ENCODE measurements at places on chromosomes 7 and 10.

DNA sequence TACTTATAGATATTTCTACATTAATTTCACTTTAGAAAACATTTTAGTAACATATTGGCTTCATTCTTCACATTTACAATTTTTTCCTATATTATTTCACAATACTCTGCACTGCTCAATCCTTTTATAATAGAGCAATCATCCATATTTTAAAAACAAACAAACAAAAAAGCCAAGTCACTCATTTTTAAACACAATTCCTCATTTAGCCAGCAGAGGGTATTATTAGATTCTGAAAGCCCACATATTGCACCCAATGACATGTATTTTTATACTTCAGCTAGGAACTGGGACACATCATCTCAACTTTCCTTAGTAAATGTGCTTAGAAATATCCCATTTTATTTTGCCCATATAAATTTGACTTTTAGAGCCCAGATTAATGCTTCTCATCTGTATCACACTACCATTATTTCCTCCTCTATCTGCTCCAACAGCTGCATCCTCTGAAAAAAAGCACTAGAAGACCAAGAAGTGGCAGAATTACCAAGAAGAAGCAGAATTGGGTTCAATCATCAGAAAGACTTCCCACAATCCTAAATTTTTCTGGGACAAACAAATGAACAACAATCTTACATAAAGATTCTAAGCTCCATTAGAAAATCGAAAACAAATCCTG, 29.5 kb downstream of the CTNNA3 start:
- DNase-seq: no peak

GRCh38 chr10:45144326-45145070, 143.8 kb downstream of the ZNF22 start:
- no peak for DNase-seq

DNA sequence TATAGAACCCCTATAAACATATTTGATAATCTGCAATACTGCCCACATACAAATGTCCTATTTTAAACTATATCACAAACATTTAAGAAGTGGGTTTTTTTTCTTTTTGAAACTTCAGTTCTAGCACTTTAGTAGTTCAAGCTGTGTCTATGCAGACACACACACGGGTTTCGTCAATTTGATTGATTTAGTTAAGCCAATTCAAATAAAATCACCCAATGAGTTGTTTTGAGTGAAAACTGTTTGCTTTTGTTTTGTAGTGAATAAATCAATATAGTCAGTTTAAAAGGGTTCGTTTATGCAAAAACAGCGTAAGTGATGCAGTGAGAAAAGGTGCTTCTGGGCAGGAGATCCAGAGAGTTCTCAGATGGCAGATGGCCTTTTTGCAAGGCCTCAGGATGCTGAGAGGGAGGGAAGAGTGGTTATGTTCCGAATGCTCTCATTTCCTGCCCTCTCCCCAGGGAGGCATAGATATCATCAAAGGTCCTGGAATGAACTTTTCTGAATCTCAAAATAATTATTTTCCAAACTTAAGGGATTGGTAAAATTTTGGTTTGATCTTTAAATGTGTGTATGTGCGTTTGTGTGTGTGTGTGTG, 102.7 kb downstream of the AGMO start:
- DNase-seq: no peak

DNA sequence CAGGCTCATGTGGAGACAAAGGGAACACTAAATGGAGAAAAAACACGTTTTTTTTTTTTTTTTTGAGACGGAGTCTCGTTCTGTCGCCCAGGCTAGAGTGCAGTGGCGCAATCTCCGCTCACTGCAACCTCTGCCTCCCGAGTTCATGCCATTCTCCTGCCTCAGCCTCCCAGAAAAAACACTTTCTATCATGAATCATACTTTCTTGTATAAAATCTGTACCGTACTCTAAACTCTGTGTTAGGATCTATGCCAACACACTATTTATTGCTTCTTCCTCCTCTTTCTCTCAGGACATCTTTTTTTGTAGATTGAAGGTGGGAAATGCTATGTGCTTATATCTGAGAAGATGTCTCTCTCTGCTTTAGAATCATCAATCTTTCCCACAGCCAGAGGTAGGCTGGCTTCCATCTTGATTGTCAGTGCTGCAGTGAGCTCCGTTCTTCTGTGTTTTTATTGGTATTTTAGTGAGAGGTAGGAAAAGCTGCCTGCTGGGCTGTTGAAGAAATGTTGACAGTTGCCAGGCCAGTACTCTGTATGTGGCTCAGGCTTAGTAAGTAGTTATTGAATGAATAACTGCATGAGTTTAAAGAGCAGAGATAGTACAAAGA, 101.1 kb downstream of the GPR85 start:
- DNase-seq: no peak

- no peak for DNase-seq
Measured at GRCh38 chr7:4762121-4763055, 13.0 kb upstream of the AP5Z1 start.

GRCh38 chr7:101538596-101539459, 90.3 kb downstream of the MYL10 start:
- DNase-seq: no peak

- no peak for DNase-seq
Measured at GRCh38 chr7:778271-778967, 51.3 kb upstream of the PRKAR1B start.

GRCh38 chr10:114077815-114078219, 34.2 kb downstream of the ADRB1 start:
- no peak for DNase-seq

DNA sequence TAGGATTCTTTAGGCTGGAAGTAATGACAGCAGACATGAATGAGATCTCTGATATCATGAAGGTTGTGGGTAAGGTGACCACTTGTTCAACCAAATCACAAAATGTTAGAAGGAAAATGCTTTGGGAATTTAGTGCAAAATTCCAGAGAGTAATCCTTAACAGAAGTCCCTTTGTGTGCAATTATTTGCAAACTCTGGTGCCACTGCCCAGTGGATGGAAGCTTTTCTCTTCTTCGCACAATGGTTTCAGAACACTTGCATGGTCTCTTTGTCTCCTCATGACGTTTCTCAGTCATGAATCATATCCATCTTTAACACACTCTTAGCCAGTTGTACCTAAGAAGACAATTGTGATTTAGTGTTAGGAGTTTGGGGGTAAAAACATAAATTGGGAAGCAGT, 570.4 kb upstream of the ANKRD30A start:
- DNase-seq: no peak

DNA sequence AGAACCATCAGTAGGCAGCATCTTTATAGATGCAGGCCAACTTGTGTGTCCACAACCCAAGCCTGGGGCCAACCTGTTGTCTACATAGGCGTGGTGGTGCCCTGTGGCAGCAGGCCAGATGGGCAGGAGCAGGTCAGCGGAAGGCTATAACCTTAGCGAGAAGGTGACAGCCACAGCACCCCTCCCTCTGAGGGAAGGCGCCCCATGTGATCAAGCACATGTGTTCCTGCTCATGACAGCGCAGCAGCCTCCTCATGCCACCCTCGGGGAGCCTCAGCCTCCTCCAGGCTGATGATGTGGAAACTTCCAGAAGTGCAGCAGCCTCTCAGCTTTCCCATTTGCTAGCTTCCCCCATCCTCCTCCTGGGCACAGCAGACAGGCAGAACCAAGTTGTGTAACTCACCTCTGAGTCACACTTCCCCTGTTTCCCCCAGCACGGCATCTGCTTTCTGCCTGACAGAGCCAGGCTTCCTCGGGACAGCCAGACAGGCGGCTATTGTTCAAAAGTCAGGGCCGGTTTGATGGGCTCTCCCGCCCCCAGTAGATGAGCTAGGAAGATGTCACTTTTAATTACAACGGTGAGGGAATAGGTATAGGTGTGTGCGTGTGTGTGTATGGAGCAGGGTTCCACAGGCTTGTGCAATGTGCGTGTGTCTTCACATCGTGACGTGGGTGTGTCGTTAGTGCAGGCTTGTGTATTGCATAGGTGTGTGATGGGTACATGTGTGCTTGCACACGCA, 312.0 kb upstream of the ZMIZ1 start:
- no peak for DNase-seq

GRCh38 chr7:98222533-98223195, 11.4 kb downstream of the BHLHA15 start:
- DNase-seq: no peak

DNA sequence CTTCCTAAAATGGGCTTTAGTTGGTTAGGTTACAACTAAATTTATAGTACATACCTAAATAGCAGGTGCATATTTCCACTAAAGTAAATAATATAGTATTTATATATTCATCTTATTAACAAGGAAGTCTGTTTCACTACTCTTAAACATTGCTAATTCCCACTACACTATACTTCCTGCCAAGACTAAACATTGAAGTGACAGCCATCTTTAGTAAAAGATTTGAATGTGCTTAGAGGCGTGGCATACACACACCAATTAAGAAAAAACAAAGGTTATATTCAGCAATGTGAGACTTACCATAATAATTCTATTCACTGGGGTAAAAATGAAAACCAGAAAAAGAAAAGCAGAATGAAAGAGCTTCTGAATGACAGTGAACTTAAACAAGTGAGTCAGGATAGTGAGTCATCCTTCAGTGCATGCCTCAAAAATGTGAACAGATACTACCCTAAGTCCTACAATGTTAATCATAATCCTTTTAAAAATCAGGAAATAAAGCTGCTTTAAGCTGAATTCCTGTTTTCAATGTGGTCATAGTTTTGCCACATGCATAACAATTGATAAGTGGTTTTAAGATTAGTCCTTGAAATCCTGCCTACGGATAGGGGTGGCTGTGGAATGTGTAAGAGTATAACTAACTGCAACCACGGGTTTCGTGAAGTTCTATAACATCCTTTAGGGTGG, 59.4 kb downstream of the USP6NL start:
- DNase-seq: no peak

DNA sequence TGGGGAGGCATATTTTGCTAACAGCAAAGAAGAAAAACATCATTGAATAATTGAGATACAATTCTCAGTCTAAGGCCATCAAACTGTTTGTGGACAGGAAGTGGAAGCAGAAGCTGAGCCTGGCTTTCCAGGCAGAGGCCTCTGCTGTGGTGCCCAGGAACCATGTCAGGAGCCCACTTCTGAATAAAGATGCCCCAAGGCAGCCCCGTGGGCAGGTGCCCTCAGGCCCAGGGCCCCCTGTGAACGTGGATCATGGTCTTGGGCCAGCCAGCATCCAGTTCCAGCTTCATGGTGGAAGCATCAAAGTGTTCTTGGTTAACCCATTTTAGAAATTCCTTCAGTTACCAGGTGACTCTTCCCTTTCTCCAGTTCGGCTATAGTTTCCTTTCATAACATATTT, 346.8 kb downstream of the PTPRN2 start:
- DNase-seq: no peak

- no peak for DNase-seq
Measured at GRCh38 chr10:93336678-93337077, 145.5 kb downstream of the MYOF start.

GRCh38 chr7:114916261-114916892, 5.5 kb upstream of the MDFIC start:
- no peak for DNase-seq

DNA sequence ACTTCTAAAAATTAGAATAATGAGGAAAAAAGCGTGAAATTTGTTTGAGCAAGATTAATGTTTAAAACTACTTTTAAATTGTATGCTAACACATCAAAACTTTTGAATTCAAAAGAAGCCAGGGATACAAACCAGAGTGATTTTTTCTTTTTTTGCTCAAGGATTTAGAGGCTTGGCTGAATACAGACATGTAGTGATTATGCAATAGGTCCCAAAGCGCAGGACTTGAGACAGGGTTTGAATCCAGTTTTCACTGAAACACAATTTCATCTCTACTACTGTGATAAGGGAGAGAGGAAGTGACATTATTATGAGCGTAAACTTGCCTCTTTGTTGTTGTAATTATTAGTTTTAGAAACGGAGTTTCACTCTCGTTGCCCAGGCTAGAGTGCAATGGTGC, 207.3 kb downstream of the ZNF33B start:
- DNase-seq: no peak

GRCh38 chr10:5484205-5484604, 15.2 kb downstream of the CALML5 start:
- DNase-seq: no peak

DNA sequence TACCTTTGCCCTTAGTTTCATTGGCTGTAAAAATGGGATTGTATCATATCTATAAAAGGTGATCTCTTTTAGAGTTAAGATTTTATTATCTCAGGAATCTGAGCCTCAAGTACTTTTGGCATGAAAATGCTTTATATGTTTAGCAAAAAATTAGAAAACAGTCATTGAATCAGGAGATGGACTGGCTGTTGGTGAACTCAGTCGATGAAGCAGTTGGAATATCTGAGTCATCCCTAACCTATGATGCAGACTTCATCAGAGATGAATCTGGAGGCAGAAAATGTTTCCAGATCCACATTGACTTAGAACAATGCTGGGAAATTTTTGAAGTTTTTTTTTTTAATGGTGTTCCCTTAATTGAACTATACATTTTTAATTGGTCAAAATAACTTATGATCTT, 228.5 kb downstream of the SLC25A13 start:
- no peak for DNase-seq

GRCh38 chr7:122303531-122304318, 825 bp downstream of the FEZF1 start:
- DNase-seq: peak; percentile 46

DNA sequence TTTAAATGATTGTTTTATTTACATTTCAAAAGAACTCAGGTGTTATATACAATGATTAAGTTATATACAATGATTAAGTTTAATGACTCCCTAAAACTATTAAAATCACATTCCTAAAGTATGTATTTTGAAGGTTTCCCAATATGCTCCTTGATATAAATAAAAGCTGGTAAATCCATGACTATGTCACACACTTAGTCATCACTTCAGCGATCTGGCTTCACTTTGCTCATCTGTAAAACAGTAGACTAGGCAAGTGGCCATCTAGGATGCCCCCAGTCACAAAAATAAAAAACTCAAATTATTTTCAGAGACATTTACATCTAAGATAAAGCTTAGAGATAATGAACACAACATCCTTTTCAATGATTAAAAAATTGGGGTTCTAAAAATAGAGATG, 10.8 kb downstream of the ICA1 start:
- DNase-seq: no peak

GRCh38 chr7:131945957-131946544, 389.6 kb upstream of the PODXL start:
- DNase-seq: no peak

- no peak for DNase-seq
Measured at GRCh38 chr10:116059320-116059719, 213.7 kb downstream of the GFRA1 start.

GRCh38 chr10:70188768-70189167, 18.5 kb upstream of the SAR1A start:
- no peak for DNase-seq

GRCh38 chr7:31894308-31894707, 175.9 kb downstream of the PDE1C start:
- no peak for DNase-seq

DNA sequence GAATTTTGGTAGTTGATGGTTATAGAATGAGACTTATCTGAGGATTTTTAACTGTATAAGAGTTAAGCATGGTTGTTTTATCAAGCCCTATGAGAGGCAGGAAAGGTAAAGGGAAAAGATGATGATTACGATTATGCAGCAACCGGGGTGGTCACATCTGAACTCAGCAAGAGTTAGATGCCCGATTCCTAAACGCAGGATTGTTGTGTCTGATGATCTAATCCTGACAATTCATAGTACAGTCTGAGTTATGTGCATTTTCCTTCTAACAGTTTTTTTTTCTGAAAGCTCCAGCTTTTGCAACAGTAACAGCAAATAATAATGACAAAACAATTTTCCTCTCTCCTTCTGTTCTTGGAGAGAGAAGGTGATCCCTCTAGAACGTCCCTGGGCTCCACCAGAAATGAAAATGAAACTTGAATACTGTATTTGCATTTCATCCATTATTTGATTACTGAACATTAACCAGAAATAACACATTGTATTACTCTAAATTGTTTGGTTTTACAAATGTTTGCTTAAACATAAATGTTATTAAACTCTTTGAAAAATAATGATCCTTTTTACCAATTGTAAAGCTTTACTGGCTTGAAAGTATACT, 176.5 kb upstream of the CCDC6 start:
- DNase-seq: no peak

Data from spinal cord (tissue), 10 donors.